ENCODE measurements at places on chromosomes 7 and 10.

GRCh38 chr10:21989453-21990154 lies 13.9 kb downstream of the DNAJC1 start:
- no peak for DNase-seq

DNA sequence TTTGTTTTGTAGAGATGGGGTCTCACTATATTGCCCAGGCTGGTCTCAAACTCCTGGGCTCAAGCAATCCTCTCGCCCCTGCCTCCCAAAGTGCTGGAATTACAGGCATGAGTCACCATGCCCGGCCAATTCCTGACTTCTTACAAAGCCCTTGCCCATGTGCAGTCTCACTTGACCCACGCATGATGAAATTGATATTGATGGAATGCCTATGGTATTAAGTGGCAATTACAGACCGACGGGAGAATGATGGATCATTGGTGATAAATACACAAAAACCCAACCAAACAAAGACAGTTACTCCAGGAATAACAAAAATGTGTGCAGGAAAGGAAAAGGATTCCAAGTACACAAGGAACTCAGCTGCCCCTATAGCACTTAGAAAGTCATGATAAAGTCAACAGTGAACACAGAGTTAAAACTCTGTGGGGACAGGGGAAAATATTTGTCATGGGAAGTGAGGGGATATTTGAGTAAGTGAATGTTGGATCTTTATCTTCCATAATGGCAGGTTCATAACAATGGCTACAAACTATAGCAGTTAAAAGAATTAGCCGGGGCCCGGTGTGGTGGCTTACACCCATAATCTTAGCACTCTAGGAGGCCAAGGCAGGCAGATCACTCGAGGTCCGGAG lies 21.6 kb downstream of the HIP1 start:
- DNase-seq = no peak

GRCh38 chr7:146355216-146355615 lies 238.6 kb downstream of the CNTNAP2 start:
- DNase-seq = no peak

GRCh38 chr7:50068850-50069551 lies 24.0 kb downstream of the ZPBP start:
- no peak for DNase-seq

DNA sequence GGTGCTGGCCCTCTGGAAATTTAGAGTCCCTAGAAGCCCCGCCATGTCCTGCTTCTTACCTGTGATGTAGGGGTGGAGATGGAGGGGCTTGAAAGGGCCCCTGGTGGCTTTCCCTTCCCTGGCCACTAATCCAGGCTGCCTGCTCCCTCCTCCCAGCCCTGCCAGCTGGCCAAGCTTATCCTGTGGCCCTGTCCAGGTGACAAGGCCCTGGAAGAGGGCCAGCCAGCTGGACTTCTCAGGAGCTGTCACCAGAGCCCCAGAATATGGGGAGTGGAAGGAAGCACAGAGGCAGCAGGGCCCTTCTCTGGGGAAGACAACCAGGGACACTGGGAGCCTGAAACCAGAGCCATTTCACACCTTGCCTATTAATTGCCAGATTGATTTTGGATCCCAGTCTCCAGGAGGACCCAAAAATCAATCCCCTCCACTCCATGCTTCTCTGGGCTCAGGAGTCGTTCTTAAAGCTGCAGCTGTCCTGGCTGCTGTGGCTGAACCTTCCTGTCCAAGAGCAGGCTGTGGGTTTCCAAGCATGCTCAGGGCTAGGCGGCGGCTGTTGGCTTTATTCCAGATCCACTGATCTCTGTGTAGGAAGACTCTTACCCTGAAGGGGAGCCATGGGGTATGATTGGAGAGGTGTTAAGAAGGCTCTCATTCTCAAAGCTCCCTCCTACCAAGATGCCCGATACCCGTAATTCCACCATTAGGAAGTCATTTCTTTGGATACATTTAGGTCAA lies 52.6 kb upstream of the PCBD1 start:
- DNase-seq = no peak

GRCh38 chr7:24913801-24914464 lies 66.0 kb downstream of the OSBPL3 start:
- no peak for DNase-seq

- no peak for DNase-seq
These were observed 96.0 kb upstream of the JCAD start for GRCh38 chr10:30155401-30155800.

Measured in T-helper 22 cell (primary cell).